Frontal cortex (tissue), 4 donors: ENCODE measurements at places on chromosomes 2 and 18.
A peak's percentile ranks its signal among the peaks of the same experiment; 100 is the strongest.

DNA sequence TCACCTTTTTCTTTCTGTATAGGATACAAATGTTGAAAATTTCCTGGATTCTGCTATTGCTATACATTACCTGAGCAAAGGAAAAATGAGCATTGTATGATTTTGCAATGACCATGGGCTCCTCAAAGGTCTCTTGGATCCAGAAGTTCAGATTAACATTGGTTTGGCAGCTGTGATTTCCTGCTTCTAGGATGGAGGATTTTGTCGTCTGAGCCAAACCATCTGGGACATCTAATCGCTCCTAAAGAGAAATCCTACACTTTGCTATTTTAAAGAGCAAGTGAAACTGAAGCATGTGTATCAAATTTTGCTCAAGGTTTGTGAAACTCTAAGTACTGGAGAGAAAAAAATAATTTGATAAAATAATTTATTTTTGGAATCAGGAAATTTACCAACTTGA, 115.1 kb upstream of the ST6GAL2 start:
- DNase-seq: no peak

DNA sequence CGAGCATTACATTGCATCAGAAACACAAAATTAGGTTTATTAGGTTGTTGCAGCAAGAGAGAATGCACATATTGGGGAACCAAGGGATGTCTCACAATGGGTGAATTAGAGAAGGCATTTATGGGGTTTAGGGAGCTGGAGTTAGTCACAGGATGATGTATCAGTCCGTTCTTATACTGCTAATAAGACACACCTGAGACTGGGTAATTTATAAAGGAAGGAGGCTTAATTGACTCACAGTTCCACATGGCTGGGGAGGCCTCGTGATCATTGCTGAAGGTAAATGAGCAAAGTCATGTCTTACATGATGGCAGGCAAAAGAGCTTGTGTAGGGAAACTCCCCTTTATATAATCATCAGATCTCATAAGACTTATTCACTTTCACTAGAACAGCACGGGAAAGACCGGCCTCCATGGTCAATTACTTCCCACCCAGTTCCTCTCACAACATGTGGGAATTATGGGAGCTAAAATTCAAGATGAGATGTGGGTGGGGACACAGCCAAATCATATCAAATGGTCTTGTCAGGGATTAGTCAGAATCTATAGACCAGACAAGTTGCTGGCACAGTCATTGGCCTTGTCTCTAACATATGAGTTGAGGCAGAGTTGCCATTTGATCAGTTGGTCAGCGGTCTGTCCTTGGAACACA, 61.9 kb upstream of the RBMS1 start:
- no peak for DNase-seq

DNA sequence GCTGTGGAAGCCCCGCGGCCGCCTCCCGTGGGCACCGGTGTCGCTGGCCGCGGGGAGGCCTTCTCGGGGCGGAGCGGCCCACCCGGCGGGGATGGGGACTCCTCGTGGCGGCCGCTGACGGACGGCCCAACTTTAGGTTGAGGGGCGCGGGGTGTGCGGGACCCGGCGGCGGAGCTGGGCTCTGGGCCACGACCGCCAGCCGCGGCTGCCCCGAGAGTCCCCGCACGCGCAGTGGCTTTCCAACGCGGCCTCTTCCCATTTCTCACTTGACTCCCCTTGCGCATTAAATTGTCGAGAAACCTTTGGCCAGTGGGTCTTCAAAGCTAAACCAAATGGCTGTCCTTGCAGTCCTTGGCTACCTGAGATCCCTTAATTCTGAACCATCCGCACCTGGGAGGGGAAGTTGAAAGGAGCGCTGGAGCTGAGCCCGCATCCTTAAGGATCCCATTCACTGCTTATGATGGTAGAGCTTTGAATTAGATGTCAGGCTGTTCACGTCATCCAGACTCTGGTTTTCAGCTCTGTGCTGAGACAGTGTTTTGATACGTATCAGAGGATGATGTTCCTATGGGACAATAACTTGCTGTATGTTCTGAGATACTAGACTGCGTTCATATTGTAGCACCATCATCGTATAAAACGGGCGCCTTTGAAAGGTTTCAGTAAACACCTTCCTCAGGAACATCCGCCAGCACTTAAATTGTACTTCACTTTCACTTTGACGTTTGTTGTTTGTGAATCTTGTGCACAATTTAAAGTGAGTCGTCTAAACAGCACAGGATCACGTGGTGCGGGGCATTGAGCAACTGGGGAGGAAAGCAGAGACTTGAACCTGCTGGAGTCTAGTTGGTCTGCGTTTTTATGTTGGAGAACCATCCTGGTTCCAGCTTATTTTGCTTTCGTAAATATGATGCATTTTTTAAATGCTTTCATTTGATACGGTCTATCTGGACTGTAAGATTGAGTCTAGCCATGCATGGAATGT, 874 bp downstream of the CLIP4 start:
- peak; percentile 35 for DNase-seq

GRCh38 chr2:182379241-182379640, 47.6 kb downstream of the PDE1A start:
- DNase-seq: no peak

- no peak for DNase-seq
These were observed 80.5 kb downstream of the NFATC1 start for GRCh38 chr18:79476031-79476917.

- no peak for DNase-seq
These were observed 15.2 kb downstream of the PDCD1 start for GRCh38 chr2:241843321-241844065.

GRCh38 chr2:45585267-45585861, 25.7 kb downstream of the SRBD1 start:
- DNase-seq: no peak

GRCh38 chr18:63523660-63524059, 18.5 kb upstream of the SERPINB12 start:
- no peak for DNase-seq

- no peak for DNase-seq
These were observed 37.2 kb upstream of the CYBRD1 start for GRCh38 chr2:171485116-171485515.

- DNase-seq: no peak
These were observed 9.5 kb upstream of the SCN1A start for GRCh38 chr2:166137331-166137730.

DNA sequence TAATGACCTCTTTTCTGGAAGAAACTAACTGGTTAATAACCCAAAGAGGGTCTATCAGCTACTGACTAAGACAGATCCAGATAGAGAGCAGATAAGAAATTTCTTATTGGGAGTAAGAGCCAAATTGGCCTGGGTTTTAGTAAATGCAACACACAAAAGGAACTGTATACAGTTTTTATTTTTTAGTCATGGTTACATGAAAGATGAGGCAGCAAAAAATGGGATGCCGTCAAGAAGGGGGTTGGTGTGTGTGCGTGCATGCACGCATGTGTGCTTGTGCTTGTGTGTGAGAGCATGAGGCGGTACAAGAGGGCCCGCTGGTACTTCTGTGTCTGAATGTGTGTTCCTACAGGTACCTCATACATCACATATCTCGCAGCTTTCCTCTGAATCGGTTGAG, 466.2 kb upstream of the HNRNPA3 start:
- no peak for DNase-seq

DNA sequence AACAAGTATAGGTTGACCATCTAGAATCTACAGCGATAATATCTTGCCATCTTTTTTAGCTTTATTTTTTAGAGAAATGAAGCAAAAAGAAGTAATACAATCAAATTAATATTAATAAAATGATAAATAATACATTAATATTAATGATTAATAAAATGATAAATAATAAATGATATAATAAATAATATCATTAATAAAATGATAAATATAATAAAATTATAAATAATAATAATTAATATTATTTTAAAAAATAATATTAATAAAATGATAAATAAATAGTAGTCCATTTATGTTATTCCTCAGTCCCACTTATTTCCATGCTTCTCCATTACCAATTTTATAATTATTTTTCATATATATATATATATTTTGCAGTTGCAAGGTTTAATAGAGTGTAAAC, 3.2 kb upstream of the REG3A start:
- no peak for DNase-seq

DNA sequence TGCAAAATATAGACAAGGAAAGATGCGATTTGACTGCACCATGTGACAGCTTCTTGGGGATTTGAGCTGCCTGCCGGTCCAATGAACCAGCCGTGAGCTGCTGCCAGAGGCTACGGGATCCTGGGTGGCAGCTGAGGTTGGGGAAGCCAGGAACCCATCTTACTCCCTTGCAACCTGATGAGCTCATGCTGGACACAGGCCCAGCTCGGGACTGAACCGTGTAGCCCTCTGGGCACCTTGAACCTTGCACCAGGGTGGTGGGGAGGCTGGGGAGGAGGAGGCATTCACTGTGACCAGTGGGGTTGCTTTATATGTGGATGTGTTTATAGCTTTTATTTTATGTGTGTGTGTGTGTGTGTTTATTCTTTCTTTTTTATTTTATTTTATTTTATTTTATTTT, 9.1 kb downstream of the ALPI start:
- DNase-seq: no peak

- no peak for DNase-seq
These were observed 137.8 kb upstream of the RND3 start for GRCh38 chr2:150625303-150625702.

DNA sequence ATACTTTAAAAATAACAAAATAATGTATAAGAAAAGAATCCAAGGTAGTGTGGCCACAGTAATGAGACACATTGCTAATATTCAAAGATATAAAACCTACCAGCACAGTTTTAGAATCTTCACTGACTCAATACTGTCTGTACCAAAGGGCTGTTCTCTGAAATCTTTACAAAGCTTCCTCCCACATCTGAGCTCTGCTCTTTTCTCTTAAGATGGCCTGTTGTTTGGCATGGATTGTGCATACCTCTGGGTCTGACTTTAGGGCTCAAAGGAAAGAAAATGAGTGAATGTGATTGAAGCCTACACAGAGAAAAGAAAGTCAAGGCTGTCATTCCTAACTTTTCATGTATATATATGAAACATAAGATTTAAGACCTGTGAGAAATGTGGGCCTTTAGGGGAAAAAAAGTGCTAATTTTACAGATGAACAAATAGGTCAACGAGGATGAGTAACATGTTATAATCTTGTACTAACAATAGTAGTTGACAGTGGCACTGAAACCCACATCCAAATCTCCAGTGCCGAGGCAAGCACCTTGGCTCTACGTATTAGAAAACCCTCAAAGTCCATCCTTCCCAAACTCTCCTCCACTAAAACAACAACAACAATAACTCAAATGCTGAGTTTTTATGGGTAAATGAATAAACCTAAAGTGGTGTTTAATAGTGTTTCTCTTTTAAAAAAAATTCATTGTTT, 114.2 kb downstream of the ZNF521 start:
- no peak for DNase-seq

DNA sequence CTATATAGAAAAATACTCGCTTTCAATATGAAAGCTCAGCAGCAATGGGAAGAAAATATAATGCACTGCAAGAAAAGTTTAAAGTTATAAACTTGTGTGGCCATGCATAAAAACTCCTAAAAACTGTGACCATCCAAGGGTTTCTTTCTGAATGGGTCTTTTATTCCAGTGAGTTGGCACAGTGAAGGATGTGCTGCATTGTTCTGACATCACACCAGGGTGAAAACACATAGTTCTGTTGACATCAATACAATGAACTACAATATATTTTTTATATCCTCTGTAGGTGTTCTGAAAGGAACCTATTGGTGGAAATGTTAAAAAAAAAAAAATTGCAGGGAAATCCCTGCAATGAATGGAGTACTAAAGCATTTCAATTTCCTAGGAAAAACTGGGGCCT, 80.2 kb downstream of the CDH20 start:
- no peak for DNase-seq

GRCh38 chr18:12838178-12838634, 45.8 kb downstream of the PTPN2 start:
- DNase-seq: no peak
